ENCODE measurements at places on chromosomes 7 and 10.

DNA sequence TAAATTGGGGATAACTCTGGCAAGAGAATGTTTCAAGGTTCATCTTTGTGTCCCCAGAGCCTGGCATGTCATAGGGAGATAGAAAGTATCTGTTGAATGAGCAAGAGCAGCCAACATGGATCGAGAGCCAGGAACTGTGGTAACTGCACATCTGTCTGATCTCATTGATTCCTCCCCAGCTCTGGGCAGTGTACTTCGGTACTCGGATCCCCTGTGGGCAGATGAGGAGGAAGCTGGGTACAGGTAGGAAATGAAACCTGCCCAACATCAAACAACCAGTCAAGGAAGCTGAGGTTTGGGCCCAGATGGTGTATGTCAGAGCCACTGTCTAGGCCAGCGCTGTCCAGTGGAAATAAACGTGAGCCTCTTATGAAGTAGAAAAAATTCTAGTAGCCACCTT lies 76.4 kb downstream of the GRK5 start:
- no peak for DNase-seq

DNA sequence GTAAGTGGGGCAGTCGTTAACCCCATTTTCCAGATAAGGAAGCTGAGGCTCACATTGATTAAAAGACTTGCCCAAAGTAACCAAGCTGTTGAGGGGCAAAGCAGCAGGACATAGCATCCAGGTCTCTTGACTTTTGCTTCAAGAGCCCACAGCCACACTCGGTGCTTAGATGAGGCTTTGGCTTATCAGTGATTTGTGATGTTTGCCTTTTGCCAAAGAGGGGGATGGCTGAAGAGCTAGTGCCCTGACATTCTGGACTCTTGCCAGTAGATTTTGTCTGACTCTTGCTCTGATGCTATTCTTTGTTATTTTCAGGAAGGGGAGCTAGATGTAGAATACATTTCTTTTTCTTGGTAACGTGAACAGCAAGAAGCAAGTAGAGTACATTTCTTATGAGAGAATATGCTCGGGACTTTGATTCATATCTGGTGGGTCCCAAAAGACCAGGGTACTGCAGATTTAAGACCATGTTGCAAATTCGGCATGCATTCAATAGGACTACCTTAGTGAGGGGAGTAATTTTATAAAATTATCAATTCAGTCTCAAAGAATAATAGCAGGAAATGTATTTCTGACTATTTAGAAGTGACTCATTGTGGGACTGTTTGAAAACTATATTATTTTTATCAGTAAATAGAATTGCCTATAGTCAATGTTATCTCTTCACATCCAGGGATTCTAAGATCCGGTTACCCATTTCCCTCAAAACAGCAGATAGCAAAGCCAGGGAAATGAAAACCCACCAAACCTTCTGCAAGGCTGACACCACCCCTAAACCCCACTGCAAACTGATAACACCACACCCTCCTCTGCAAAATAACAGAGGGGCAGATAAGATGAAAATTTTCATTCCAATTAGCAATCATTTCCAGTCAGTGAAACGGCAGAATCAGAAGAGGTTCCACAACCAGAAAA lies 180.0 kb upstream of the BMPER start:
- DNase-seq: no peak

GRCh38 chr7:108097703-108098102 lies 32.5 kb downstream of the LAMB4 start:
- no peak for DNase-seq

DNA sequence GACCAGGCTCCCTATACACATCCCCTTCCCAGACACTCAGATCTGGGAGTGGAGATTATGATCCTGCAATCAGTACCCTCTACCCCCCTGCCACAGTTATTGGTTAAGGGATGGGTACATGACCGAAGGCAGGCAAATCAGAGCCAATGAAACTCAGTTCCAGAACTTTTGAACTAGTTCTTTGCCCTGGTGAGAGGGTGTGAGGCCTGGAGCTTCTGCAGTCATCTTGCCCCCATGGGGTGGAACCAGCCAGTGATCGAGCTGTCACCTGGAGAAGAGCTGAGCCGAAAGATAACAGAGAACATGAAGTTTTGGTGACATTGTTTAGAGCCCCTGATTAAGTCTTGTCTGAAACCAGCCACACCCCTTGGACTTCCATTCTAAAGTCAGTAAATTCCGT lies 88.2 kb upstream of the DUSP5 start:
- no peak for DNase-seq

DNA sequence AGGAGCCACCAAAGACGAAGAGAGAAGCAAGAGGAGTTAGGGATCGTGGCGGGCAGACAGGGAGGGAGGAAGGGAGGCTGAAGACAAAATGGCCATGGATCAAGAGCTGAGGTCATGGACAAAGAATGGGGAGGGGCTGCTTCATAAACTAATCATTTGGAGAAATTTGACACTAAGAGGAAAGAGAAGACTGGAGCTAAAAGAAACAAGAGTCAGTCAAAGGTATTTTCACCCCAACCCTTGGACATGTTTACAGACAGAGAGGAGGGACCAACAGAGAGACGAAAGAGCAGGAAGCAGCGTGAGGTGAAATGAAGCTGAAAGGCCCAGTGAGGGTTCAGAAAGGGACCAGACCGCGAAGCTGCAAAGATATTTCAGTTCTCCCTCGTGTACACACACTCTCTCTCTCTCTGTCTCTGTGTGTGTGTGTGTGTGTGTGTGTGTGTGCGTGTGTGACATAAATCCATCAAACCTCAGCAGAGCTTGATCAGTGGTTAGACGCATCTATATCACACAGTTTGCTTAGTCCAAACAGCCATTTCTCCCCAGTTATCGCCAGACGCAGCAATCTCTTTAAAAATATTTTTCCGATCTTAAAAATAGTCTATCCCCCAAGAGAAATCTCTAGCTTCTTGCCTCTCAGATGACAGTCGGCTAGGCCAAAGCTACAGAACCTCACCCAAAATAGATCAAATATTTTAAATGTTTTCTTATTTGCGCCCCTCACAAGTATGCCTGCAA lies 12.5 kb upstream of the CALD1 start:
- DNase-seq: no peak

DNA sequence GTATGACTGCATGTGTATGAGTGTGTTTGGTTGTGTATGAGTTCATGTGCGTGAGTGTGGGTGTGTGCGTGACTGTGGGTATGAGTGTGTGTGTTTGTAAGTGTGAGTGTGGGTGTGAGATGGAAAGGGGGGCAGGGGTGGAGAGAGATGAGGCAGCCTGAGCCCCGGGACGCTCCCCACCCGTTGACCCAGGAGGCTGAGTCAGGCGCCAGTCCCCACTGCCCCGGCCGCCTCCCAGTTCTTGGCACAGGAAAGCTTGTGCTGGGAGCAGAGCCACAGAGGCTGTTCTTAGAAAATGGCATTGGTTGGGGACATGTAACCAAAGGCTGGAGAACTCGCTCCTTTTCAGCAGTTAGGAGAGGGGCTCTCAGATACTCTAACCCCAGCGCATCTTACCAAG lies 27.8 kb upstream of the NUB1 start:
- no peak for DNase-seq

DNA sequence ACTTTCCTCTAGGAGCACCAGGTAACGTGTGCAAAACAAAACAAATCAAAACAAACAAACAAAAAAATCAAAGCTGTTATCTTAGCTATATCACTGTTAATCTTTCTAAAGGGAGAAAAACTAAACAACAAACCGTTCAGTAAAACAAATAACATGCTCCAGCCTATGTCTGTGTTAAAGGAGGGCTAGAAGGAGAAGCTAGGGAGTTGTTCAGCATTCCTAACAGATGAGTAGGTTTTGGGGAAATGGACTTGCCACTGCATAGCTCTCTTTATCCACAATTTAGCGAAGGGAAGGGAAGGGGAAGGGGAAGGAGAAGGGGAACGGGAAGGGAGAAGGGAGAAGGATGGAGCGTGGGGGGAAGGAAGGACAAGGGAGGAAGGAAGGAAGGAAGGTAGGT lies 134.2 kb upstream of the AKR1E2 start:
- DNase-seq: no peak

- DNase-seq: no peak
These were observed 40.9 kb upstream of the ANLN start for GRCh38 chr7:36348771-36349170.

DNA sequence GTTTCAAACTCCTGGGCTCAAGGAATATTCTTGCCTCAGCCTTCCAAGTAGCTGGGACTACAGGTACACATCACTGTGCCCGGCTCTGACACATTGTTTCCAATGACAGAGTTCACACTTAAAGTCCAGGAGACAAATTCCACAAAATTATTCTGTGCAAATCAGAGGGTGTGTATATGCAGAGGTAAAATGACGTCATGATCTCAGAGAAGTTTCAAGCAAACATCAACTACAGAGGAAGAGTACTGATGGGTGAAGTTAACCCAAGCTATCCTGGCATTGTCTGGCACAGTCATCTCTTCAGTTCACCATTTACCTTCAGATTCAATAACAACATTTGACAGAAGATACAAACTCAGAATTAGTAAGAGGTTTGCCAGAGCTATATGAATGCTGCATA lies 388.9 kb downstream of the HPSE2 start:
- DNase-seq: no peak

- no peak for DNase-seq
These were observed 416.7 kb downstream of the ARL4A start for GRCh38 chr7:13104128-13104527.

DNA sequence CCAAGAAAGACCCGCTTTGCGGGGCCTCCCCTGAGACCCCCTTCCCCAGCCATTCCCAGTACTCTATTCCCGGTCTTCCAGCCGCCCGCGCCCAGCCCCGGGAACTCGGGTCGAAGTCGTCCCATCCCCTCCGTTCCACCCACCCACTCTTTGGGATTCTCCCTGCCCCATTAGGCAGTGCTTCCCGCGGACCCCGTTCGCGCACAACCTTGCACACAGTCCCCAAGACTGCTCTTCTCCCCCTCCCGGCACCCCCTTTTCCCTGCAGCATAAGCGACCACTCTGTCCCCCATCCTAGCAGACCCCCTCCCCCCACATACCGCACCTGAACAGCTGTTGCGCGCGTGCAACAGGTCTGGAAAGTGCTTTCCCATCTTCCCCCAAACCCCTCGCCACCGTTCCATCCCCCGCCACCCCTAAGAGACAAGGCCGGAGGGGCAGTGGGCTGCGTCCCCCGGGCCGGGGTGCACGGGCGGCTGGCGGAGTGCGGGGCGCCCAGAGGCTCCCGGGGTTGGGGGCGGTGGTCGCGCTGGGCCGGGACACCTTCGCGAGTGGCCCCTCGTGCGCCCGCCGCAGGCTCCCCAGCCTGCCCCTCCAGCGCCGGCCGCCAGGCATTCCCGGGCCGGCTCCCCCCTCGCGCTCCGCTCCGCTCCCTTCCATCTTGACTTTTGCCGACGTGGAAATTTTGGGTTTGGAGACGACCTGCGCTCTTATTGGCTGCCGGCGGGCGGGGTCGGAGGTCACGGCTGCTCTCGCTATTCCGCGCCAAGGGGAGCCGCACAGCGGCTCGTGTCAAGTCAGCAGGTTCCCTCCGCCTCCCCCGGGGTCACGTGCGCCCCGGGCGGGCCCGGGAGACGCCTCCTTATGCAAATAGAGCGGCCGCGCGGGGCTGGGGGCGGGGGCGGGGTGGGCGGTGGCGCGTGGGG lies 201.2 kb upstream of the NFE2L3 start:
- DNase-seq: peak; percentile 77

- DNase-seq: no peak
These were observed 50.6 kb downstream of the KIAA1217 start for GRCh38 chr10:24259365-24260130.

DNA sequence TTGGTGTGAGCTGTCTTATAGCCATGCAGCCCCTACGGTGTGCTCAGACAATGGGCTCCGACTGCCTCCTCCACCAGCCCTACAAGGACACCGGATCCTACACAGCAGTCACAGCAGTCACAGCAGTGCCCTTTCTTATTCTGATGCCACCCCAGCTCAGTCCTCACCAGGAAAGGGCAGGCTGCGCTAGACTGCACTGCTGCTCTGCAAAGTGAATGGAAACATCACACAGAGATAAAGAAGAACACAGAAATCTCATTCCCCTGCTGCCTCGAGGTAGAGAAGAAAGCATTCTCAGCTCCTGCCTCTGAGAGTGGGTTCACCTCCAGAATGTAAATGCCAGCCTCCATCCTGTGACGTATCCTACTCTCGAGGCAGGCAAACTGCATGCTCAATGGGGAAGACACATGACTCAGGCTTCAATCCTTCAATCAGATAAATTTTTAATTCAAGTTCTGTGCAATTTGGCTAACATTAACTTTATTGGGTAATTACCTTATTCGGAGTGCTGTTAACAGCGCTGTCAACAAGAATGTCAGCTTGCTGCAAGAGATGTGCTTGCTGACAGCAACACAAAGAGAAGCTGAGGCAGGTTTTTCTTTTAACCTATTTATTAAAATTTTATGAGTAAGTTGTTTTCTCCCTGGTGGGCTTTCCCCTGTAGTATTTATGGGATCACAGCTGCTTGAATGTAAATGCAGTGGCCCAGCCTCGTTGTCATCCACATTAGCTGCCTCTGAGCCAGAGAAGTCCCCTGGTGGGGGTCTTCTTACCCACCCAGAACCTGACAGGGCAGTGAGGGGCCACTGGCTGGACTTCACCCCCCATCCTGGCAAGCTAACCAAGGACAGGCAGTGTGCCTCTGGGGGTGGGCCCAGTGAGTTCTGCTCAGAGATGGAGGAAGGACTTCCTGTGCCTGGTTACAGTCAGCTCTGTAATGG lies 241.3 kb upstream of the KMT2E start:
- no peak for DNase-seq

DNA sequence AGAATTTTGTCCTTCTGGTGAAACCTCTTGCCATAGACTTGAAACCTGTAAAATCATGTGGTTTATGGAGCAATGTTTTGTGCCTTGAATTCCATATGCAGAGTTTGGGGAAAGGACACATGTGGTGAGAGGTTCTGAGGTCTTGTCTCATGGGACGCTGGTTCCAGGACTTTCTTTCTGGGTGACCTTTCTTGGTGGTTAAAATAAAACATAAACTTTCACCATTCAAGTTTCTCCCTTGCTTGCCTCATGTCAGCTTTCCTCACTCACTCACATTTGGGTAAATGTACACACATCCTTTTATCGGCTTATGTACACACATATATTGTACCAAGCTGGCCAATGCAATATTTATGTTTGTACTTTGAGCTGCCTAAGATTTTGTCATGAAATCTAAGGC lies 144.9 kb upstream of the CELF2 start:
- DNase-seq: no peak

DNA sequence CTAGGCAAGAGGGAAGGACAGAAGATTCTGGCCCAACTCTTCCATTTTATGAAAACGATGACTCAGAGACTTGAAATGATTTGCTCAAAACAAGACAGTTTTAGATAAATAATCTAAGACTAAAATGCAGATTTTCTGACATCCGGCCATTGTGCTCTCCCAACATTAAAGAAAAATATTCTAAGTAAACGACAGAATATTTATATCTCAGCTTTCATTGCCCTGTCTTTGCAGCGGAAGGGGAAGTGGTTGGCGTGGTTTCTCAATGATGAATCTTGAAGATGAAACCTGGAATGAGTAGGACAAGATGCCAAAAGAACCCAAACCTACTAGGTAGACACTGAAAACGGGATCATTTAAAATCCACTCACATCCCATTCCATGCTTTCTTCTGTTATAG lies 28.9 kb upstream of the NPY start:
- DNase-seq: no peak

GRCh38 chr10:114810926-114811325 lies 10.7 kb upstream of the FHIP2A start:
- DNase-seq: no peak

All from activated T-cell treated with anti-CD3 and anti-CD28 coated beads for 4 hours (primary cell).